Activated T-helper 1 cell treated with Interleukin-2 at 50 U/mL for 16 hours (primary cell): ENCODE measurements at places on chromosomes 2 and 18.

DNA sequence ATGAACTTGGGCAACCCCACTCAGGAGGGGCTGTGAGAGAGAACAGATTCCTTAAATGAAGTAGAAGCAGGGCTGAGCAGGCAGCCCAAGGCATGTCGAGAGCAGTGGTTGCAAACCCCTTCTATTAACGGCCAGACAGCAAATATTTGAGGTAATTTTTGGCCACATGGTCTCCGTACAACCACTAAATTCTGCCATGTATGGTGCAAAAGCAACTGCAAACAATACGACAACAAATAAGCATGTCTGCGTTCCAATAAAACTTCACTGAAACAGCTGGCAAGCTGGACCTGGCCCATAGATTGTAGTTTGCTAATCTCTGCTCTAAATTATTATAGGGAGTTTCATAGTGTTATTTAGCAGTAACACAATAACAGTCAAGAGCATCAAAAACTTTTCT lies 217.0 kb upstream of the ZNF521 start:
- no peak for DNase-seq

- no peak for DNase-seq
Observed at GRCh38 chr2:21008014-21008789, 35.7 kb downstream of the APOB start.

DNA sequence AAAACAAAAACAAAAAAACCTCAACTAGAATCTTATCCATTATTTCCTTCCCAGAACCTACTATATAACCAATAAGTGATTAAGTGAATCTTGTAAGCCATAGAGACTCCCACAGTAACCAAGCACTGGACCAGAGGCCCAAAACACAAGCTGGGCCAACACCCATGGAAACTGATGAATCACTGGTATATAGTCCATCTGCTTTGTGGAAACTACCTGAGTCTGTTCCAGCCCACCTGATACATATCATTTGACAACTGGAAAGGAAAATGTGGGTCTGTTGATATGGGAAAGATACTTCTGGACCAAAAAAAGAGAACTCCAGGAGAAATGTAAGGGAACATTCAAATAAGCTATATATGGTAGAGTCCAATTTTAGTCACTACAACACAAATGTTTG lies 252.8 kb downstream of the MREG start:
- no peak for DNase-seq

- DNase-seq, result no peak
Observed at GRCh38 chr2:100682536-100682935, 119.7 kb downstream of the PDCL3 start.

DNA sequence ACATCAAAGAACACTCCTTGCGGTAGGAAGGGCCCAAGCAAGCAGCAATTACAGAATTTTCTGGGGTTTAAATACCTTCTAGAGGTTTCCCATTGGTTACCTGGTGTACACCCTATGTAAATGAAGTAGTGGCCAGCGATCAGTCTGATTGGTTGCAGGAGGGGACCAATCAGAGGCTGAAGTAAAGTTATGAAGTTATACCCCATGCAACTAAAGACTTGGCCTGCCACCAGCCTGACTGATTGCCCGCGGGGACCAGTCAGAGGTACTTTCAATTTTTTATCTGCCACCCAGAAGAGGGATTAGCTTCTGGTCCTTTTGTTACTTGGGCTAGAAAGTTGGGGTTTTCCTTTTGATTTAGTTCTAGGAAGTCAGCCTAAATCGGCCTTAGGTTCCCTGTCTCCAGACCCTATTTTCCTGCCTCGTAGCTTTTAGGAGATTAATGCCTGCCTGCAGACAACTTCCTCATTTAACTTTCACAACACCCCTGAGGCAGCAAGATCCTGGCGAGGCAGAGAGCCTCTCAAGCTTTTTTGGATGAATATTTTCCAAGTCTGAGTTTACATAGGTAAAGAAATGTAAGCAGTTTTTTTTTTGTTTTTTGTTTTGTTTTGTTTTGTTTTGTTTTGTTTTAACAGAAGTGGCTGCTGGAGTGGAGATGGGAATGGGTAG lies 1.5 kb upstream of the DGUOK start:
- DNase-seq, result no peak

DNA sequence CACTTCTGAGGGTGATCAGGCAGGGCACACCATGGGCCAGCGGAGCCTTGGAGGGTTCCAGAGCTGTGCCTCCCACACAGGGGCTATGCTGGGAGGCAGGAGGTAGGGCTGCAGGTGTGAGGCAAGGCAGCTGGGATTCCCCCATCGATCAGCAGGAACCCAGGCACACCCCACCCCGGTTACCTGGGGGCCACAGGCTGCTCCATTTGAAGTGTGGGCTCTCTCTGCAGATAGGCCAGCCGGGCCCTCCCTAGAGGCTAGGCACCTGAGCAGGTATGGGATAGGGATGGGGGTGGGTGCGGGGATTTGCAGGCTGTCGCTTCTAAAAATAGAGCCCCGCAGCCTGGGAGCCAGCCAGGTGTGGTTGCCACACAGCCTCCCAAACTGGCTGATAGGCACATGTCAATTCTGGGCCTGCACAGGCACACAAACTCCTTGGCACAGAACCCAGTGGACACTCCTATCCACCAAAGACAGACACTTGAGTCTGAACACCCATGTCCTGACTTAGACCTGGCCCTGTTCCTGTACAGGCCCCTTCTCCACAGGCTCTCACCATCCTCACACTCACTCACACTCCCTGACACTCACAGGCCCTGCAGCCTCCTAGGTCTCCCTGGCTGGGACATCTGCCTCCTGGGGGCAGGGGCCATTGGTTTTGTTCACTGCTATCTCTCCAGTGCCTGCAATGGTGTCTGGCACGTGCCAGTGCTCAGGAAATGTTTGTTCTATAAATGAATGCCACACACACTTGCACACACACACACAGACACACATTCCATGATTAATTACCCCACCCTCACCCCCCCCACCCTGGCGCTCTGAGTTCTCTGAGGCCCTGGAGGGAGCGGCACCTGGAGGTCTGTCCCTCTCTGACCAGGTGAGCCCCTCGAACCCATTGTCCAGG lies 73.4 kb downstream of the ZFP36L2 start:
- DNase-seq, result no peak

- no peak for DNase-seq
Observed at GRCh38 chr18:13186687-13187086, 31.9 kb upstream of the LDLRAD4 start.

GRCh38 chr2:3317871-3318590 lies 59.6 kb downstream of the EIPR1 start:
- DNase-seq, result no peak

- no peak for DNase-seq
Observed at GRCh38 chr2:112787729-112788393, 3.6 kb upstream of the IL1A start.
